Activated CD8-positive, alpha-beta T cell treated with anti-CD3 and anti-CD28 coated beads, Interleukin-2, amount 10 ng/mL, durations not matched to agents 7 days and 5 days (primary cell): ENCODE measurements at places on chromosomes 16 and 17.

DNA sequence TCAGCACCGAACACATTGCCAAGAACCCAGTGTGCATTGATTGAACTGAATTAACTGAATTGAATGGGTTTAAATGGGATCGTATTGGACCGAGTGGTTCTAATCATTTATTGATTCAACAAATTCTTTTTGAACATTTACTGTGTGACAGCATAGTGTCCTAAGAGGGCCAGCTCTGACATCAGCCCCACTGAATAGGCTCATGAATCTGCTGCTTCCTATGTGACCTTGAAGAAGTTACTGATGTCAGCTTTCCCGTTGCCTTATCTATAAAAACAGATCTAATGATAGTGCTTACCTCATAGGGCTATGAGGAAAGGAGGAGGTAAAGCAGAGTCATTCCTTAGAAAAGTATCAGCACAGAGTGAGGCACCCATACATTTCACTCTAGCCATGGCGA, 226.3 kb downstream of the CBLN1 start:
- no peak for DNase-seq

GRCh38 chr16:89085755-89086154, 7.9 kb upstream of the ACSF3 start:
- no peak for DNase-seq

- no peak for DNase-seq
These were observed 7.4 kb downstream of the SNX20 start for GRCh38 chr16:50673496-50674275.

GRCh38 chr16:407253-407652, 5.6 kb downstream of the DECR2 start:
- no peak for DNase-seq

GRCh38 chr16:13186813-13187212, 285.4 kb downstream of the SHISA9 start:
- no peak for DNase-seq

GRCh38 chr17:64005734-64006167, 7.6 kb downstream of the PRR29 start:
- no peak for DNase-seq

GRCh38 chr17:33779234-33779591, 475.9 kb upstream of the CCL2 start:
- peak; percentile 55 for DNase-seq

- DNase-seq: no peak
These were observed 163.5 kb downstream of the COPRS start for GRCh38 chr17:31695456-31696090.
